ENCODE measurements at places on chromosomes 1 and 21. TPM values are rescaled to one million over a fixed set of nuclear protein-coding genes. Genes with fewer than 3 reads are reported as not detected.

The TFF2 gene
- not detected for total RNA-seq

The ST6GALNAC5 gene
- total RNA-seq = 60.7 TPM

The GRIK1 gene
- 4.1 TPM for total RNA-seq

DNA sequence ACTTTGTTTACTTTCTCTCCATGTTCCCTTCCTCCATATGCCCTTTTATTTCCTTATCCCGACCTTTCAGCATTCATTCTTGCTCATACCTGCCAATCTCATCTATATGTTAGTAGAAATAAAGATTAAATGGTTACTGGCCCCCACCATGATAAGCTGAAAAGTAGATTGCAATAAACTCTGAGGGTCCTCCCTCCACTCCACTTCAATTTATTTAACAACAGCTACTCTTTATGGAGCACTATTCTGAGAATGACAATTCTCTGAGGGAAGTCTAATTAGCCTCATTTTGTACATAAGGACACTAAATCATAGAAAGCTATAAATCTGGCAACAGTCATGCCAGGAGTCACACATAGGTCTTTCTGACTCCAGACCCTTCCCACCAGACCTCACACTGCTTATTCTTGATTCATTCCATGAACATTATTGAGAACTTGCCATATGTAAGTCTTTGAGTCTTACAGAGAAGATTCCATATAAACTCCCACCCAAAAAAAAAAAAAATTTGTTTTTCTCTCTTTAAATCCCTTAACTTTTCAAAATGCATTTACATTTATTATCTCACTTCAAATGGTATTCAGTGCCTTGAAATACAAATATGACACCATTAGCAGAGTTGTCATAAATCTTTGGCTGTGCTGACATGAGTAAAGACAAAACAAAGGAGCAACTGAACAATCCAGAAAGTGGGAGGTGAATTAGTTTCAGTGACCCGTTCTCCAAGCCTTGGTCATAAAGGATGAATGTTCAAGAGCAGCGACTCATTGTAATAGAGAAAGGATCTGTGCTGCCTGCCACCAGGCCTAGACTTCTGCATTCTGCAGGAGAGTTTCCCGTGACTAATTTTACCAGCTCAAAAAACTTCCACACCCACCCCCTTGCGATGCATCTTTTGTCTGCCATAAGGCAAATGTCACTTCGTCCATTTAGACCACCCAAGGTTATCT is 28.5 kb downstream of the PALMD start:
- no peak for DNase-seq

DNA sequence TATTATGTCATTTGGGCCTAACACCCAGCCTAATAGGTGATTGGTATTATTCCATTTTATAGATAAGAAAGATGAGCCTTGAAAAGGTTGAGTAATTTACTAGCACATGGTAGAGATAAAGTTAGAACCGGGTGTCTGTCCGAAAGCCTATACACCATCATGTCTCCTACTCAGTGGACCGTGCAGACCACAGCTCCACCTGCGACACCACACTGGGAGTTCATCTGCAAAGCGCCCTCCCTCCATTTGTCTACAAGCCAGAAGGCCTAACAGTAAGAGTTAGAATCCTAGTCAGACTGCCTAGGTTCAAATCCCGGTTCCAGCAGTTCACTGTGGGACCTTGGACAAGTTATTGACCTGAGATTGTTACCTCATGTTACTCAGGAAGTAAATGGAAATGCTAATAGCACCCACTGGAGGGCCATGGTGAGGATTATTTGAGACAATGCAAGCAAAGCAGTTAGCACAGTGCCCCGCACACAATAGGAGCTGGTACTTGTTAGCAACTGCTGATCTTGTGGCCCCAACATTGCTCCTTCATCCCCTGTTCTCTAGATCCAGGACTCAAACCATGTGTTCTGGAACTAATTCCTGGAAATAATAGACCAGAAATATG is 20.5 kb downstream of the ARMH1 start:
- DNase-seq = no peak

DNA sequence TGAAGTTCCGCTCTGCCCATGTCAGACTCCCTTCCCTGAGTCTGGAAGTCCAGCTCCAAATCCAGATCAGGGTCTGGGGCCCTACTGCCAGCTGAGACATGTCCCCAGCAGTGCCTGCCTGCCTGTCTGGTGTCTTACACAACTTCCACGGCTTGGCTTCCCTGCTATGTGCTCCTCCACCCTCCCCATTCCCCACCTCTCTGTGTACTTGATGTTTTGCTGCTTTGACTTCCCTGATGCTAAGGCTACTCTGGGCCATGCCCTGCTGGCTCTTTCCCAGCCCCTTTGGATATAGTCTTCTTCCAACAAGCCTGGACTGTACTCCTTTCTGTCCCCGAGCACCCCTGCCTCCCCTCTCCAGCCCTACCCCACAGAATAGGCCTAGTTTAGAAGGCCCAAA is 7.3 kb downstream of the GJA5 start:
- DNase-seq = no peak

DNA sequence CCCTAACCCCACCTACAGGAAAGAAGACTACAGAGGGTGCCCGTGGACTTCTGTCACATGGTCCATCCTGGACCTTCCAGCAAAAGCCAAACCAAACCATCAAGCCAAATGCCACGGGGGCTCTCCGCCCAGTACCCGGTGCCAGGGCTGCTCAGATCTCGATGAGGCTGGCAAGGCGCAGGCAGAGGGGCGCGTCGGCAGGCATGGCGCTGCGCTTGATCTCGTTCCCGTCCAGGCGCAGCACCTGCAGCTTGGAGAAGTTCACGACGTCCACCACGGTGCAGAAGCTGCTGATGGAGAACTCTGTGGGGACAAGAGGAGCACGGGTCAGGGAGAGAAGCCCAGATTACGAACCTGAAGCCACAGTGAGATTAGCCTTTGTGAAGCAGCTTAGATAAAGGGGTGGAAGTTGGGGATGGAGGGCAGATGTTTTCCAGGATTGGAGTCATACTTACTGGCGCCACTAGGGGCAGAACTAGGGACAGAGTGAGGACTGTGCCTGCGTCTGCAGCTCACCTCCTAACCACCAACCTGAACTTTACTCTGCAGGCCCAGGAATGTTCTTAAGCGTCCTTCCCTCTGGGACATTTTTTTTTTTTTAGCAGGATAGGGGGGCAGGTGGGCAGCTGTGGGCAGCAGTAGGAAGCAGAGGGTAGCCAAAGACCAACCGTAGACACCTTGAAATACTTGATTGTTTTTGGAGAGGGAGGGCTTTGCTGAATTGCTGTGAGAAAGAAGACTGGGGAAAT is 8.6 kb downstream of the FMOD start:
- DNase-seq = peak; percentile 50

DNA sequence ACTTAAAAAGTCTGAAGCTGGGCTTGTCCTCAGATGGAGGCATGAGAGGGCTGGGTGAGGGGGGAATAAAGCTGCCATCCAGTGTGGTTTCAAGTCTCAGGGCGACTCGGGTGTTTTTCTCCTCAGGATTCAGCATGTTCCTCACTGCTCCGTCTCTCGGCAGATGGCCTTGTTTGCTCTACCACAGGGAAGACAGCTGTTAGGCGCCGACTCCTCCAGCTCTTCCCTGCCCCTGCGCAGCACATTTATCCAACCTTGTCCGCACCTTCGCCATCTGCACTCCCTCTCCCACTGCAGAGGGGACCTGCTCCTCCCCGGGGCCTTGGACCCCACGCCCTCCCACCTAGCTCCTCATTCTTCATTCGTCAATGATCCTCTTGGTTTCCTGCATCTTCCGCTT is 16.6 kb upstream of the S100A11 start:
- DNase-seq = no peak

DNA sequence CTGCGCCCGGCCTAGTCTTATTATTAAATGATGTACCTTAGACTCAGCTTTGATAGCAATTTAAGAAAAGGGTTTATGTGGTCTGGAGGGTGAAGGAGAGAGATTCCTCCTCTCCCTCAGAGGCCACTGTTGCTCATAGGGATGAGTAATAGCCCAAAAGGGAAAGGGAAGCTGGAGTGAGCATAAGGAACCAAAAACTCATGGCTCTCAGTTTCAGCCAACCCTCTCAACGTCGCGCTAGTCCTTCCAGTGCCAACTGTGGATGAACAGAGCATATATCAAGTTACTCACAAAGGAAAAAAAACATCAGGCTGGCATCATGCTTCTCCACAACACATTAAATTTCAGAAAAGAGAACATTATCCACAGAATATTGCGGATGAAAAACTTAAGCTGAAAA is 8.3 kb upstream of the GPR89B start:
- no peak for DNase-seq

- no peak for DNase-seq
These were observed 50.2 kb upstream of the USP25 start for GRCh38 chr21:15679630-15680029.
